NCI-H187 (cell line): ENCODE measurements at places on chromosomes 1 and 21.

GRCh38 chr1:109895720-109896504, 14.7 kb upstream of the CSF1 start:
- no peak for DNase-seq

GRCh38 chr1:103517380-103518047, 8.0 kb upstream of the RNPC3 start:
- DNase-seq: no peak

DNA sequence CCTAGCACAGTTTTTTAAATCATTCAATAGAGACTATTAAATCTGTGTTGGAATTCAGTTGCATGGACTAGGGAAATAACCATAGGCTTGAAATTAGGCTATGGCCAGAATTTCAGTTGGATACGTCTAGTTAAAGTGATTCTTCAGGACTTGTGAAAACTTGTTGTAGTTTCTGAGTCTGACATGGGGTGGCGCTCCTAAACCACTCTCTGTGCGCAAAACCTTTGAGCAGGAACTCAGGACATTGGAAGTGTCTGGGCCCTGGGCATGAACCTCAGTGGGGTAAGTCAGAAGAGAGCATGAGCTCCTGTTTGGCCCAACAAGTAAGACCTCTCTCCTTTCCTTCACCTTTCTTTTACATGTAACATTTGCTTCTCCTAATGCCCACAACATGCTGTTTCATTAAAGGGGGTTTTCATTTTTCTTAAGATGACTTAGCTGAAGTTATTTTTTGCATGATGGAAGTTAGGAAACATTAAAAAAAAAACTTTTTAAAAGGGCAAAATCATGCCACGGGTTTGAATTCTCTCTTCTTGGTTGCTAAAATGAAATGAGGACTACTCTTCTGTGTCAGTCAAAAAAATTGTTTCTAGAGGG, 17.1 kb upstream of the CCDC190 start:
- DNase-seq: peak; percentile 55

DNA sequence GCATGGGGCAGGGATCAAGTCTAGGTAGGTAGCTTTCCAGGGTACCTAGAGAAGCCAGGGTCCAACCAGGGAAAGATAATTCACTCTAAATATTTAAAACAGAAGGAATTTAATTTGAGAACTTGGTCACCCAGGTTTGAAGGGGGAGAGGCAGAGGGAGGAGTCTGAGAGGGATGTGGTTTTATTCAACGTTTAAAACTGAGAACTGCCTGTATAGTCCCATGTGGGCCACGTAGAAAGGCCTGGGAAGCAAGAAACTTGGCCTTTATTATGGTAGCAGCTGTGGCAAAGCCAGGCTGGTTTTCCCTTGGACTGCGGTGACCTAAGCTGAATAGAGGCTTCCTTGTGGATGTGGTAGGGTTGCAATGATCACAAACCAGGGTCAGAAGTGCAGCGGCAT, 42.0 kb upstream of the DUSP10 start:
- DNase-seq: no peak

GRCh38 chr1:63624911-63625310, 31.7 kb downstream of the PGM1 start:
- no peak for DNase-seq

GRCh38 chr1:29557066-29557465, 320.7 kb downstream of the PTPRU start:
- no peak for DNase-seq

- DNase-seq: no peak
Measured at GRCh38 chr21:37245151-37245550, 22.0 kb downstream of the VPS26C start.

- no peak for DNase-seq
Measured at GRCh38 chr1:183079712-183080388, 56.6 kb downstream of the LAMC1 start.

- no peak for DNase-seq
Measured at GRCh38 chr1:152513081-152513480, 1.2 kb upstream of the CRCT1 start.
